NCI-H774 (cell line): ENCODE measurements at places on chromosomes 6 and 20.

DNA sequence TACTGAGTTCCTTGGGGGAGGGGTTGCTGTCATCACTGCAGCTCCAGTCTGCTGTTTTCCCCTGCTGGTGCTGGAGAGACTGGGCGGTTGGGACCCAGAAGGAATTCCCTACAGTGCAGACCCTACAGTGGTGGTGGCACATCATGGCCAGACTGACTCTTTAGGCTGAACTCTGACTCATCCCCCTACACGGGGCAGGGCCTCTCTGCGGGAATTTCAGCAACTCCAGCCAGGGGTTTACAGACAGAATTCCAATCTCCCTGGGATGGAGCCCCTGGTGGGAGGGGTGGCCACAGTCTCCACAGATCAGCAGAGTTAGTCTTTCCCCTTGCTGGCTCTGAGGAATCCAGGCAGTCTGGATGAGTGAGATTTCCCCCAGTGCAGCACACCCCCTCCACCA lies 46.9 kb upstream of the MAPK13 start:
- DNase-seq = no peak

- no peak for DNase-seq
Observed at GRCh38 chr20:20139403-20139802, 87.1 kb downstream of the CFAP61 start.

DNA sequence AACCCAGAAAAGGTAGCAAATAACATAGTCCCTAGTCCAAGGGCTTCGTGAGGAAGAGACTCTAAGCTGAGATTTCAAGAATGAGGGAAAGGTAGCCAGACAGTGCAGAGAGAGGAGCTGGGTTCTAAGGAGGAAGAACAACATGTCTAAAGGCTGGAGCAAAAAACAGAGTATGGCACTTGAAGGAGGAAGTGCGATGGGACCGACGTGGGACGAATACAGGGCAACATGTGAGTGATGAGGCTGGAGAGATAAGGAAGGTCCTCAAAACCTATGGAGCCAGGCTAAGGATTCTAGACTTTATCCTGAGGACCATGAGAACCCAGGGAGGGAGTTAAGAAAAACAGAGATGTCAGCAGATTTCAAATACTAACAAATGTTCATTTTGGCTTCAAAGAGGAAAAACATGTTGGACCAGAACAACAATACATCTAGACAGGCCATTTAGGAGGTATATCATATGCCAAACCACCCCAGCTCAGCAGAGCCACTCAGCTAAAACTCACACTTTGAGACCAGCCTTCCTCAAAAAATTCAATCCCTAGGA lies 17.5 kb downstream of the ATXN1 start:
- DNase-seq = no peak

DNA sequence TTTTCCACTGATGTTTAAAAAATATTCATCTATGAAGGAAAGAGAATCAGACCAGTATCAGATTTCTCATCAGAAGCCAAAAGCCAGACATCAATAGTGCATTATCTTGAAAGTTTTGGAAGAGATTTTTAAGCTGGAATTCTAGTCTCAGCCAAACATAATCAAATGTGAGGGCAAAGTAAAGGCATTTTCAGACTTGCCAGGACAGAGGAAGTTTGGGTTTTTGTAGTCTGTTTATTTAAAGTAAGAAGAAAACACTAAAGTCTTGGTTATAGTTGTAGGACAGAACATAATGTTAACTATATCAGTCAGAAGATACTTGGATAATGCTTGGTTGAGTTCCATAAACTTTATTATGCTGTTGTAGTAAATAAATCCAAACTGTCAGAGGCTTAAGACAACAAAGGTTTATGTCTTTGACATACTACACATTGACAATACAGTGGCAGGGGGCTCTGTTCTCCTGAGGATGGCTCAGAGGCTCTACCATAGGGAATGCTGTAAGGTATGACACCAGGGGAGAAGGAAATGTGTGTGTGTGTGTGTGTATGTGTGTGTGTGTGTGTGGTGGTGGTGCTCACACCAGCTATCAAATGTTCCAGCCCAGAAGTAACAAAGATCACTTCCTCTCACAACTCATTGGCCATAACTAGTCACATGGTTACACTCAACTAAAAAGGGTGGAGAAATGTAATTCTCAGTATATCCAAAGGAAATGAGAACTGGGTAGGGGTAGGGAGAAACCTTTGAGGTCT lies 26.7 kb upstream of the YWHAB start:
- no peak for DNase-seq

DNA sequence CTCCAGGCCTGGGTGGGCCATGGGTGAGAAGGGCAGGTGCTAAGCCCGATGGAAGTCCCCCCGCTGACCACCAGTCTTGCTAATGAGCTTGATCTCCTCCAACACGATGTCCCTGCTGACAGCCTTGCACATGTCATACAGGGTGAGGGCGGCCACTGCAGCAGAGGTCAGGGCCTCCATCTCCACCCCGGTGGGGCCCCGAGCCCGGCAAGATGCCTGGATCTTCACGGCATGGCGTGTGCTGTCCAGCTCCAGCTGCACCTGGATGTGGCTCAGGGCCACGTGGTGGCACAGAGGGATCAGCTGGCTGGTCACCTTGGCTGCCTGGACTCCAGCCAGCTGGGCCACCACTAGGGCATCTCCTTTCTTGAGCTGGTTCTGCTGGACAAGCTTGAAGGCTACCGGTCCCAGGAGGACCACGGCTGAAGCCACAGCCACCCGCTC lies 27.9 kb downstream of the MOCS1 start:
- DNase-seq = no peak

DNA sequence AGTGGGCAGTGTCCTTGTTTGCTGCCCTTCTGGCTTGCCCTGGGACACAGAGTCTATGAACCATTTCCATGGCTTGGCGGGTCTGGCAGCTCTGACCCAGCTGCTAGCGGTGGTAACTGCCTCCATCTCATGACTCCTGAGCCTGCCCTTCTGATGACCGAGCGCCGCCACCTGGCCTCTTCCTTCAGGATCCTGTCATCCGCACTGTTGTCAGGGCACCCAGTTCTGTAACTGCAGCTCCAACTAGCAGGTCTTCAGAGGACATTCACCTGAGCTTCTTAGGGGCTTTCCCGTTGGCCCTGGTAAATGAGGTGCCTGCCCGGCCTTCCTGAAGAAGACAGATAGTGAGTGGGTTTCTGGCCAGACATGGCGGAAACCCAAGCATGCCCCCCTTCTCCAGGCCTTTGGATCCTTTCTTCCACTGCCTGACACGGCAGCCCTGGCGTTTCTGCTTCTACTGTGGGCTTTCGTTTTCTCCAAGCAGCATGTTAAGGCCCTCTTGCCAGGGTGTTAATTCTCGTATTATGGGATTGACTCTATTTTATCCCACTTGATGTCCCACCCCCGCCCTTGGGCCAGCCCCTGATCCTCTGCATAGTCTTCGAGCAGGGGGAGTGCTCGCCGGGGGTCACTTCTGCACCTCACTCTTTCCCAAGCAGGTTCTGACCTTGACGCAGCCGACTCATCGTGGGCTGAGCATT lies 24.7 kb downstream of the PACSIN1 start:
- DNase-seq = no peak

DNA sequence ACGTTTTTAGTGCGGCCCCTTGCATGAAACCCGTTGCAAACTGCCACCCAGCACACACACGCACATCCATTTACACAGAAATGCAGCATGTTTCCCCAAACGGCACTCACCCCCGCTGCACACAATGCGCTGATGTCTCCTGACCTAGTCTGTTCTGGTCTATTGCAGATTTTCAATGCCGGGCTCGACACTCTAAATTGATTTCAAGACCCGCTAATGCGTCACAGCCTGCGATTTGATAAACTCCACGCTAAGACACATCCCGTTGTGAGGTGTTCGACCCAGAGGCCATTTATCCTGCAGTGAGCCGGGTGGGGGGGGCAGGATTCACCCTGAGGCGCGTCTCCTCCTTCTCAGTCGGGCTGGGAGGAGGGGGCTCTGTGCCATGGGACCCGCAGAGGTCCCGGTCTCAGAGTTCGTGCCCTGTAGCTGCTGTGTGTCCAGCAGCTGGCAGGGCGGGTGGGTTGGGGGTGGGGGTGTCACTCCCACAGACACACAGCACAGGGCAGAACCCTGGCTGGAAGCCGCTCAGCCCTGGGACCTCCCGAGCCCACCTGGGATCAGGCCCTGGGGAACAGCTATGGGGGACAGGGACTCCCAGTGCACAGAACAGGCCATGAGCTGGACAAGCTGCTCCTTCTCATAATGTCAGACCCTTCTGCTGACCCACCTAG lies 367.9 kb downstream of the PREX1 start:
- DNase-seq = no peak

DNA sequence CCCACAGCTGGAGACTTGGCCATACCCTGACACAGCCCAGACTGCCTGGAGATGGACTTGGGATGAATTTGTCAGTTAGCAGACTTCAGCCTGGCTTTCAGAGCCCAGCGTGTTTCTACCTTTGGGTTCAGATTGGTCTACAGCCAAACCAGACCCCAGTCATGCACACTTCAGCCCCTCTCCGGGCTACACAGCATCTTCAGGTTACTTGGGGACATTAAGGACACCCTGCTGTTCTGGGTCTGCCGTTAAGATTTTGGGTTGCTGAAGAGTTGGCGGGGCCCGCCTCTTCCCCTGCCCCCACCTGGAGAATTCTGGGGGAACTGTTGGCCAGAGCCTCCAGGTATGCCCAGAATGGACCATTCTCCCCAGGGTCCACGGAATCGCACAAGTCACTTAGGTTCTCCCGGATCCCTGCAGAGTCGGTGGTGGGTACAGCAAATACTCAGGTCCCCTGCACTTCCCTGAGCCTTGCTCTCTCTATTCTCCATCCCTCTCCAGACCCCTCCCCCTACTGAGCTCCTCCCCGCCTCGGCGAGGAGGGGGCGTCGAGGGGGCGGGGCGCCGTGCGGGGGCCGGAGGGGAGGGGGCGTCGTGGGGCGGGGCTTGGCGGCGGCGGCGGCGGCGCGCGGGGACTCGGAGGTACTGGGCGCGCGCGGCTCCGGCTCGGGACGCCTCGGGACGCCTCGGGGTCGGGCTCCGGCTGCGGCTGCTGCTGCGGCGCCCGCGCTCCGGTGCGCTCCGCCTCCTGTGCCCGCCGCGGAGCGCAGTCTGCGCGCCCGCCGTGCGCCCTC lies at the start of gene PTK7:
PTK7 (plus strand) TSS at position 645 of the 794 bp plus-strand sequence. CDS start 175 bp downstream, outside the sequence.
- peak; percentile 50 for DNase-seq

DNA sequence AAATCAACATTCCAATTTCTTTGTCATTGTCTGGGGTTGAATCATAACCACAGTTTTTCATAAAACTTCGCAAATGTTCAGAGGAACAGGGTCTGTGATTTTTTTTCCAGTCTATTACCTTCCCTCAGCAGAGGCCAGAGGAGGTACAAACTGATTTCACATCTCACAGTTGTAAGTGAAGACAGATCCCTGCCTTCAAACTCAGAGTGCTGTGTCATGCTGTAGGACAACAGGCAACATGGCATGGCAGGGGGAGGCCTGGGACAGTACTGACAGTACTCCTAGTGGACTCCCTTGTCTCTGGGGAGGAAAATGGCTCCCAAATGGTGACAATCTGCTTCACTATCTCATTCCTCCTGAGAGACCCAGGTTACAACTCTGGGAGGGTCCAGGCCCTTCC lies 308.6 kb downstream of the CDC5L start:
- DNase-seq = no peak

DNA sequence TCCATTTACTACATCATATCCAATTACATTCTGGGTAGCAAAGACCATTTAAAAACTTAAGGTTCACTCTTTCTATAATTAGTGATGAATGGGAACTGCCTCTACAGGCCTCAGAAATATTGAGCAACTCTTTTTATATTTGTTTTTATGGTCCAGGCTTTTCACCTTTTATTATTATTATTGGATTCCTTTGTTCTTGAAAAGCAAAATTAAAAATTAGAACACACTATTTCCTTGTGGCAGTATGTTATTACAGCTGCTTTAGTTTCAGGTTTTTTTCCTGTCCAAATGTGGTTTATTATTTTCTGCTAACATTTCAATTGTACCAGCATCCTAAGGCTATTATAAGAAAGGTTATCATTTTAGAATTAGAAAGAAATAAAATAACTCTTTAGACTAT lies 150.1 kb downstream of the FARS2 start:
- no peak for DNase-seq

DNA sequence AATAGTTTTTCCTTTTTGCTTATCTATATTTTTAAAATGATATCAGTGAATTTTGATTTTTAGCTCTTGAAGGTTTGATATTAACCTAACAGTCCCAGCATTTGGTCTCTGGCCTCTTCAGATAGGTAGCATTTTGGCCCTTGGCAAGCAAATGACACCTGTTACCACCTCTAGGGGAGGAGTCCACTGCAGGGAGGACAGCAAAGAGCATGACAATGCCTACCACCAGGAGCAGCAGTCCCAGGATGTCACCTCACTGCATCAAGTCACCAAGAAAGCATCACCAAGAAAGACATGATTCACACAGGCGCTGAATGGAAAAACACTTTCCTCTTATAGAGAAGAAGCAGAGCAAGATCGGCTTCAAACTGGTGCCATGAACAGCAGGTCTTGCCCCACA lies 224.3 kb downstream of the UBE3D start:
- DNase-seq = no peak

DNA sequence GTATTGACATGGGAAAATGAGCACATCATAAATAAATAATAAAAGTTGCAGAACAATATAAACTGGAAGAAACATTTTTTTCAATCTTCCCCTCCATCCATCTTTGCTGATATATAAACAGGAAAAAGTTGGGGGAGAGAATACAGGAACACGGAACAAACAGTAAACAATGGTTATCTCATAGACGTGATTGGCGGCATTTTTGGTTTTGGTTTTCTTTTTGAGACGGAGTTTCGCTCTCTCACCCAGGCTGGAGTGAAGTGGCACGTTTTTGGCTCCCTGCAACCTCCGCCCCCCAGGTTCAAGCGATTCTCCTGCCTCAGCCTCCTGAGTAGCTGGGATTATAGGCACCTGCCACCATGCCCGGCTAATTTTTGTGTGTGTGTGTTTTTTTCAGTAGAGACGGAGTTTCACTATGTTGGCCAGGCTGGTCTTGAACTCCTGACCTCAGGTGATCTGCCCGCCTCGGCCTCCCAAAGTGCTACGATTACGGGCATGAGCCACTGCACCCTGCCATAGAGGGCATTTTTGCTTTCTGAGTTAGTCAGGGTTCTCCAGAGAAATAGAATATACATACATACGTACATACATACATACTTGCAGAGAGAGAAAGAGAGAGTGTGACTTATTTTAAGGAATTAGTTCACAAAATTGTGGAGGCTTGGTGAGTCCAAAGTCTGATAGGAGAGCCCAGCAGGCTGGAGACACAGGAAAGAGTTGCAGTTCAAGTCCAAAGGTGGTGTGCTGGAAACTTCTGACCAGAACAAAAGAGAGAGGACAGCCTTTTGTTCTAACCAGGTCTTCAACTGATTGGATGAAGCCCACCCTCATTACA lies 22.6 kb downstream of the GNL1 start:
- DNase-seq = no peak

- no peak for DNase-seq
Observed at GRCh38 chr6:167933847-167934246, 63.6 kb upstream of the KIF25 start.

- DNase-seq = no peak
Observed at GRCh38 chr6:14639983-14640599, 522.5 kb downstream of the CD83 start.
